Stimulated activated CD4-positive, alpha-beta T cell treated with anti-CD3 and anti-CD28 coated beads, Interleukin-2, amount 100 ng/mL, for 24 hours (primary cell): ENCODE measurements at places on chromosomes 12 and 14.

GRCh38 chr12:98256830-98257229 lies 258.6 kb upstream of the TMPO start:
- no peak for DNase-seq

DNA sequence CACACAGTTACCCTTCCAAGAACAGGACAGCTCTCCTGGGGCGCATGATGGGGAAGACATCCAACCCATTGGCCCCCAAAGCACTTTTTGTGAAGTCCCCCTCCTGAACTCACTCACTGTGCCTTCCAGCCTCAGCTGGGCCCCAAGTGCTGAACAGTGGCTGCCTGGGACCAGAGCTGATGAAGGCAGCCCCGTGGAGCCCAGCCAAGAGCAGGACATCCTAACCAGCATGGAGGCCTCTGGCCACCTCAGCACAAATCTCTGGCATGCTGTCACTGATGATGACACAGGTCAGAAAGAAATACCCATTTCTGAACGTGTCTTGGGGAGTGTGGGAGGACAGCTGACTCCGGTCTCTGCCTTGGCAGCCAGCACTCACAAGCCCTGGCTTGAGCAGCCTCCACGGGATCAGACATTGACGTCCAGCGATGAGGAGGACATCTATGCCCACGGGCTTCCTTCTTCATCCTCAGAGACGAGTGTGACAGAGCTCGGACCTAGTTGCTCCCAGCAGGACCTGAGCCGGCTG lies 72.0 kb downstream of the TECPR2 start:
- DNase-seq = no peak

- peak; percentile 66 for DNase-seq
Measured at GRCh38 chr14:91369628-91370445, 47.8 kb downstream of the CCDC88C start.

- no peak for DNase-seq
Measured at GRCh38 chr12:63003223-63003819, 68.4 kb upstream of the PPM1H start.

DNA sequence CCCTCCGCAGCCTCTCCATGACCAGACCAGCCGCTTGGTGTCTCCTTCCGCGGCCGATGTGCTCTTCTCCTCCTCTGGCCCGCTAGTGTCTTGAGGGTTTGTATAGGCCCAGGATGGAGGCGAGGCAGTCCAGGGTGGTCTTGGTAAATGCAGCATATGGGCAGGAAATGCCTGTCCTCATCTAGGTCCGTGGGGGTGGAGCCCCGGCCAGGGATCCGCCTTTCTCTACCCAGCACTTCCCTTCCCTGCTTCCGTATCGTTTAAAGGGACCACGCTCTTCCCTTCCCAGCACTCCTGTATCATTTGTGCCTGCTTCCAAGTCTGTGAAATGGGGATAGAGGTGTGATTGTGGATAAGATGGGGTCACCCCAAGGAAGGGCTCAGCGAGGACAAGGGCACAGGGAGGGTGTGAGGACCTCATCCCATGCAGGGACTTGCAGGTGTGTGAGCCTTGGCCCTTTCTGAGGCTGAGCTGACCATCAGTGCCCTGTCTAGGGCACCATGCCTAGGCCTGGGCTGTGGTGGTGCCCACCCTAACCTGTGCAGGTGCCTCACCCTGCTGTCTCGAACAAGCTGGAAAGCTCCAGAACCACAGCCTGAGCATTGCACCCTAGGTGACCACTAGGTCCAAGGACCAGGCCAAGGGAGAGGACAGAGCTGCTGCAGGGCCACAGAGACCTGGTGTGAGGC lies 326.8 kb upstream of the RTL1 start:
- no peak for DNase-seq
